ENCODE measurements at places on chromosomes 1 and 21. TPM values are rescaled to one million over a fixed set of nuclear protein-coding genes. Genes with fewer than 3 reads are reported as not detected.

SPRR5 gene
- not detected for polyA plus RNA-seq

CD48 gene
- 3.2 TPM for polyA plus RNA-seq

DNA sequence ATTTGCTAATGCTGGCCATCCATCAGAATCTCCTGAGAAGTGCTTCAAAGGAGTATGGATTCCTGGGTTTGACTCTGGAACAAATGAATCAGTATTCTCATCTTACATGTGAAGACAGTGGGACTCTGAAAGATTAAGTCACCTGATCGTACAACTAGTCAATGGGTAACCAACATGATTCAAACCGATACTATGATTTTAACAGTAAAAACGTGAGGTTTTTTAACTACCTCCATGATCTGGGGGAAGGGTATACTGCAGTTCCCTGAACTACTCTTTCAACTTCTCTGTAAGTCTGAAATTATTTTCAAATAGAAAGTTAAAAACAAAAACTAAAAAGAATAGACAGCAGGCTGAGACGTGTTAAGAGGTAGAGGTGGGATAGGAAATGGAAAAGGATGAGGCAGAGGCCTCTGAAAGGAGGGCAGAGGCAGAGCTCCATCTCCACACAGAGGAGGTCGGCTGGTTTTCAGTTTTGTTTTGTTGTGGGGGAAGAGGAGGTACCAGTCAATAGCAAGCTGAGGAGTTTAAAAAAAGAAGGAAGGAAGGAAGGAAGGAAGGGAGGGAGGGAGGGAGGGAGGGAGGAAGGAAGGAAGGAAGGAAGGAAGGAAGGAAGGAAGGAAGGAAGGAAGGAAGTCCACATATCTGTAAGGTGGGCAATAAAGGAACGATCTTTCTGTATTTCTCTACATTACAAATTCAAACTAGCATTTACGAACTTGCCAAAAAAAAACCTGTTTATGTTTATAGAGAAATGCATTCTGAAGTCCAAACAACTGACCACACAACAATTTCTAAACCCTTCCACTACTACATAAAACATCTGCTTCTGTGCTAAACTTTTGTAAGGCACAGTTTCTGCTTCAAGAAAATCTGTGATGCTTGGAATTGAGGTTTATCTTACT is 213.1 kb downstream of the RERE start:
- H3K4me3 ChIP-seq, result no peak overlapping the region
- peak overlapping the region; percentile 5 for H3K27ac ChIP-seq
- H3K4me1 ChIP-seq, result peaks cover under 1% of the 10 kb centered on the region
- no peak for DNase-seq
- no peaks in the 10 kb centered on the region for H3K27me3 ChIP-seq

SAMSN1 gene
- polyA plus RNA-seq, result 1.4 TPM

Data from kidney (tissue), 22 donors.